Thyroid gland (tissue), 4 donors: ENCODE measurements at places on chromosomes 2 and 18.

- DNase-seq, result no peak
Measured at GRCh38 chr2:216590780-216591179, 42.4 kb upstream of the IGFBP2 start.

DNA sequence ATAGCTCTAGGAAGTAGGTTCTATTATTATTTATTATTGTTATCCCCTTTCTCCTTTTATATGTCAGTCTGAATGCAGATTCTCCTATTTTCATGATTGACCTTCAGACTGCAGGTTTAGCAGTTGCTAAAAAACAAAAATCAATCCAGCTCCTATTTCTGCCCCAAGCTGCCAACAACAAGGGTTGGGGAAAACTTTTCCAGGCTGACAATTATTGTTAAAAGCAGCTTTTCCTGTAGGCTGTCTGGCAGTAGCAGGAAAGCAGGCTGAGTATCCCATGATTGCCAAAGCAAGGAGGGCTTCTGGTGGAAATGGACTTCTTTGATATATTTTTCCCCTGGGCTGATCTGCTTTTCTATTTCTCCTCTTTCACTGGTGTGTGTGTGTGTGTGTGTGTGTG, 78.0 kb upstream of the CTLA4 start:
- DNase-seq, result no peak

DNA sequence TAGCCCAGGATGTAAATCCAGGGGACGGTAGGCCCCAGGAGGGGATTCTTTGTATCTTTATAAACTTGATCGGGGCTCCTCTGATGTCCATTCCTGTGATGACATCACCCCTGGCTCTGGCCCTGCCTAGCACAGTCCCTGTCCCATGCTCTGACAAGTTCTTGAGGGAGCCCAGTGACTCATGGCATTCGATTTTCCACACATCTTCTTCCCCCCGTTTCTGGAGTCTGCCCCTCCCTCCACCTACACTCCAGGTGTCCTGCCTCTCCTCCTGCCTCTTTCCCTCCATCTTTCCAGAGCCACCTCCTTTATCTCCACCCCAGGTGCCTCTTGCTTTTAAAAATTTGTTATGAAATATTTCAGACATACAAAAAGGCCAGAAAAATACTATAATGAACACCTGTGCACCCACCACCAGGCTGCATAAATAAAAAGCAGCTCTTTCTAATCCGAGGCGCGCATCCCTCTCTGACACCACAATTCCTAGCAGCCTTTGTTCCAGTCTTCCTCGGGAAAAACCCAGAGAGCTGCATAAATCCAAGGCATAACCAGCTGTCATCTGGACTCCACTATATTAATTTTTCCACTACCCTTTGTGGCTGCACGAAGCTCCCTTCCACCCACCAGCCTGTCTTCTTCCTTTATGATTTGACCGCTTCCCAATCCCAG, 207.7 kb downstream of the ZBTB7C start:
- DNase-seq, result no peak

DNA sequence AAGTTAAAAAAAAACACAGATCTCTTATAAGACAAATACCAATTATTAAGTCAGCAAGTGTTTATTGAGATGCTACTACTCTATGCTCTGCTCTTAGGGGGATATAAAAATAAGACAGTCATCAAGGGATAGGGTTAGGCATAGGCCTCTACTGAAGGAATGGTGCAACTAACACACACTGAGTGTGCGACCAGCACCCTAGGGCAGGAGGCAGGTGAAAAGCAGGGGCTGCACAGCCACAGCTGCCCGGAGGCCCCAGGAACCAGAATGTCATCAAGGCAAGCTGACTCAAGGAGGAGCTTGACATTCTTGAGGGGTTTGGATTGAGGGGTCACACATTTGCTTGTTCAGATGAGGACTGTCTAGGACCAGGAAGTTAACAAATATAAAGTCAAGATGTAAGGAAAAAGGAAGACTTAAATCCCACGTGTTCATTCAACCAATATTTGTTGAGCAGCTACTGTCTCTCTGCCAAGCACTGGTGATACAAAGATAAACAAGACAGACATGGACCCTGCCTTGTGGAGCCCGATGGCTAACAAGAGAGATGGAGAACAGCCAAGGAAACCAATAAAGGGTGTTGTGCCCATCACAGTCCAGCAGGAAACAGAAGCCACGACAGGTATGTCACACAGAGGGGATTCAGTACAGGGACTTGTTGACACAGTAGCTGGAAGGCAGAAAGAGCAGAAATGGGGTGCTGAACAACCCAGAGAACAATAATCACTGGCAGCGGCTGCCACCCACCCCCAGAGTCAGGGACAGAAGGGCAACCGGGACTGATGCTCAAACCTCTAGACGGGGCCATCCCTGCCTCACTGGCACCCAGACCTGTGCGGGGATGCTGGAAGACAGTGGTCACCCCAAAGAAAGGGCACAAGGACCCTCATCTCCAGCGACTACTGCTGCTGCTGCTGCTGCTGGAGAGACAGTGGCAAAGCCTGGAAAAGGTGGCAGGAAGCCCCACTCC, 45.8 kb upstream of the MAL start:
- DNase-seq, result no peak

GRCh38 chr2:202110491-202110890, 37.4 kb downstream of the KIAA2012 start:
- no peak for DNase-seq
